Suppressor macrophage treated with lipopolysaccharide for 1 hour (primary cell): ENCODE measurements at places on chromosomes 1 and 21.

- DNase-seq: no peak
These were observed 5.8 kb downstream of the KIAA1614 start for GRCh38 chr1:180918519-180918918.

- no peak for DNase-seq
These were observed 79.1 kb downstream of the CTH start for GRCh38 chr1:70490153-70490552.

DNA sequence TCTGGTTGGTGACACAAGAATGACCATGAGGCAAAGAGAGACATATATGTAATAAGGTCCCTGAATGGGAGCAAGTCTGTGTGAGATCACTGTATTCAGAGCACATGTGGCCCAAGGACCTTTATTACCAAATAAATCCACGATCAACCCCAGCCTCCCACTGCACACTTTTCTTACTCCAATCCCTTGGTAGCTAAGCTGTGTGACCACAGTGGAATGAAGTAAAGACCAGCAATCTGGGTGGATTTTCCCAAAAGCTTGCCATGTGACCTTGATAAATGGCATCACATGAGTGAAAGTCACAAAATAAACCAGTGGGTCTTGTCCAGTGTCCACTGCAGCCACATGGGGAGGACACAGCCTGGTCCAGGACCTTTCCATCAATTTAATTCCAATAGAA is 36.7 kb upstream of the TLR5 start:
- peak; percentile 66 for DNase-seq

DNA sequence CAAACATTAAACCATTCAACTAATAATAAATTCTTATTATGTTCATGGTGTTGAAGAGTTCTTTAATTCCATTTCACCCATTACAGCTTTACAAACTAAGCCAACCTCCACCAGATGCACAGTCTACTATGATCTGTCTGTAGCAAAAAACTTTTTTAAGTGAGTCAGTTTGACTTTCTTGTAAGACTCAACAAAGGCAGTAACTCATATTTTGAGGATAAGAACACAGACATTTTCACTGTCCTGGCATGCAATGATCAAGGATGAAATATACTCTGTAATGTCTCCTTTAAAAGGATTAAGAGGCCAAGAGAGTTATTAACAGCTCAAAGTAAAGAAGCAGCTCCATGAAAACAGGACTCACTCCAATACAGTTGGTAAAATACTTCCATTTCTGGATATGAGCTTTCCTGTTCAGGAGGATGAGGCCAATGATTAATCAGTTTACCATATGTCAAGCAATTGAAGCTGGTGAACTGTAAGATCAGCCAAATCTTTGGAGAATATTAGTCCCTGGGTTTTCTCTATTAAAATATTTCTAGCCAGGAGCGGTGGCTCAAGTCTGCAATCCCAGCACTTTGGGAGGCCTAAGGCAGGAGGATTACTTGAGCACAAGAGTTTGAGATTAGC is 20.6 kb downstream of the XKR8 start:
- DNase-seq: no peak

DNA sequence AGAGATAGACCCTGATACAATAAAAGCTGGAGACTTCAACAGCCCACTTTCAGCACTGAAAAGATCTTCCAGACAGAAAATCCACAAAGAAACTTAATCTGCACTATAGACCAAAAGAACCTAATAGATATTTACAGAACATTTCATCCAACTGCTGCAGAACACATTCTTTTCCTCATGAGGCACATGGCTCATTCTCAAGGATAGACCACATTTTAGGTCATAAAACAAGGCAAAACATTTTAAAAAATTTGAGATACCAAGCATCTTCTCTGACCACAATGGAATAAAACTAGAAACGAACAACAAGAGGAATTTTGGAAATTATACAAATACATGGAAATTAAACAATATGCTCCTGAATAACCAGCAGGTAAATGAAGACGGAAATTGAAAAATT is 15.0 kb upstream of the IL20 start:
- no peak for DNase-seq

- no peak for DNase-seq
These were observed 4.1 kb upstream of the PDZK1 start for GRCh38 chr1:145711213-145711651.

- DNase-seq: no peak
These were observed 67.2 kb downstream of the SCCPDH start for GRCh38 chr1:246791303-246791918.

GRCh38 chr1:229637746-229638145 is 11.7 kb downstream of the URB2 start:
- no peak for DNase-seq
